Stimulated activated CD8-positive, alpha-beta memory T cell treated with anti-CD3 and anti-CD28 coated beads, Interleukin-4, amount 100 ng/mL, for 1 hour (primary cell): ENCODE measurements at places on chromosomes 5 and 9.

DNA sequence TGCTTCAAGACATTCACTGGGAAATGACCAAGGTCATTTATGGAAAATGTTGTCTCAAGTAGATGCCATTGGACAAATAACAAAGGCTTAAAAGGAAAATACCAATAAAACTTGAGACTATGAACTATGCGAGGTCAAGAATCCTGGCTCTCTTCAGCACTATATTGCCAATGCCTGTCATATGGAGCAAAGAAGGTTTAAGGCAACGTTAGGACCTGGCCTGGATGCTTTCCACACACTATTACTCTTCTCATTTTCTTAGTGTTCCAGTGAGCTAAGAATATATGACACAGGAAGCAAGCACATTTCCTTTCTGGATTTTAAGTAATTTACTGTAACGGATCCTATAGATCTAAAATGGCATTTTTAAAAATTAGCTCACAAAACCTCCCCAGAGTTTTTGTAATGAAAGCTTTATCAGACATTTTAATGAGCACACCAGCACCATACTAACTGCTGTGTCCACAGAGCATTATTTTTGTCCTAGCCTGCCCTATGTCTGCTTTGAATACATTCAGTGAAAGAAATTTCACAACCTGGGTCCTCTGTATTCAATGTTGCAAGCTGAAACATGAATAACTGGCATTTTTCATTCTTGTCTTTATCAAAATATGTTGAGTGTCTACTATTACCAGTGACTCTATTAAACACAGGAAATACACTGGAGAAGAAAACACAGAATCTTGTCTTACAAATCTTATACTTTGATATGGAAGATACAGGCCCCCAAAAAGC, 315.6 kb downstream of the CETN3 start:
- no peak for DNase-seq

- no peak for DNase-seq
Observed at GRCh38 chr9:129161534-129161837, 16.6 kb downstream of the IER5L start.

GRCh38 chr9:128414461-128414860, 6.2 kb upstream of the CERCAM start:
- DNase-seq: no peak

GRCh38 chr5:146878476-146879172, at the start of gene PPP2R2B:
TSS of gene PPP2R2B (minus strand) at chr5:146878757.
- peak; percentile 6 for DNase-seq

DNA sequence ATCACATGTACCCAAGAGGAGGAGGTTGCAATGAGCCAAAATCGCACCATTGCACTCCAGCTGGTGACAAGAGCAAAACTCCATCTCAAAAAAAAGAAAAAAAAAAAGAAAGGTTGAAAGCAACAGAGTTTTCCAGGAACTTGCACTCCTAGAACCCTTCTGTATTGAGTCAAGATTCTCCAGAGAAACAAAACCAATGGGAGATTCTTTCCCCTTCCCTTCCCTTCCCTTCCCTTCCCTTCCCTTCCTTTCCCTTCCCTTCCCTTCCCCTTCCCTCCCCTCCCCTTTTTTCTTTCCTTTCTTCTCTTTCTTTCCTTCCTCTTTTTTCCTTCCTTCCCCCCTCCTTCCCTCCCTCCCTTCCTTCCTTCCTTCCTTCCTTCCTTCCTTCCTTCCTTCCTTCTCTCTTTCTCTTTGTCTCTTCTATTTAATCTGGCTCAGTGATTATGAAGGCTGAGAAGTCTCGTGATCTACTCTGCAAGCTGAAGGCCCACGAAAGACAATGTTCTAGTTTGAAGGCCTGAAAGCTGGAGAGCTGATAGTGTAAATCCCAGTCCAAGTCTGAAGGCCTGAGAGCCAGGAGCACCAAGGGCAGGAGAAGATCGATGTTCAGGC, 59.6 kb upstream of the CNTLN start:
- DNase-seq: no peak

DNA sequence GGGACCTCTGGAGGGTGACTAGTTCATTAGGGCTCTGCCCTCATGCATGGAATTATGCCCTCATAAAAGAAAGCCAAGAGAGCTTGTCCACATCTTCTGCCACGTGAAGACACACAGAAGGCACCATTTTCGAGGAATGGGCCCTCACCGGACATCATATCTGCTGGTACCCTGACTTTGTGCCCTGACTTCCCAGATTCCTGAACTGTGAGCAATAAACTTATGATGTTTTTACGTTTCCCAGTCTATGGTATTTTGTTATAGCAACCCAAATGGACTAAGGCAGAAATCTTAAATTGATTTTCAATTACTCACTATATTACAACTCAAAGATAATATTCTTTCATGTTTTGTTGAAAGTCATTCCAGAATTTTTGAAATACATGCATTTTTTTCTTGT, 163.8 kb upstream of the PAPPA start:
- no peak for DNase-seq

DNA sequence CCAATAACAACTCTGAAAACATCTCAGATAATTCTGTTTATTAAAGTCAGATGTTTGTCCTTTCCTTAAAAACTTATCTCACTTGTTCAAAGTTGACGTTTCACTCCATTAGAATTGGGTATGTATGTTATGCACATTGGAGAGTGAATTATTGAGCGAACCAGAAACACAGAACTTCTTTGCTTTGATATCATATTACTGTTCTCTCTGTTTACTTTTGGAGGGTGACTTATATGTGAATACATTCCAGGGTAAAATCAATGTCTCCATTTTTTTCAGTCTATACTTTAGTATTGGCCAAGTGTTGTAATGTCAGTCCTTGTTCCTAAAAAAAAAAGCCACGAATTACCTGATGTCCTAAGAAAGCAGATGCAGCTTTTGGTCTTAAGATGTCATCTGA, 307.4 kb downstream of the CSNK1G3 start:
- no peak for DNase-seq
